Caco-2 (cell line): ENCODE measurements at places on chromosomes 16 and 17.
A peak's percentile ranks its signal among the peaks of the same experiment; 100 is the strongest.

GRCh38 chr17:16439303-16439791, 24.0 kb downstream of the TRPV2 start:
- DNase-seq: no peak

- no peak for DNase-seq
Observed at GRCh38 chr17:39607057-39607850, 466 bp downstream of the NEUROD2 start.

- DNase-seq: peak; percentile 19
Observed at GRCh38 chr16:65667011-65667578, 545.2 kb upstream of the CDH11 start.

- DNase-seq: no peak
Observed at GRCh38 chr16:58459344-58460218, 40.4 kb upstream of the NDRG4 start.

GRCh38 chr17:1469231-1469852, 13.3 kb upstream of the CRK start:
- DNase-seq: no peak

DNA sequence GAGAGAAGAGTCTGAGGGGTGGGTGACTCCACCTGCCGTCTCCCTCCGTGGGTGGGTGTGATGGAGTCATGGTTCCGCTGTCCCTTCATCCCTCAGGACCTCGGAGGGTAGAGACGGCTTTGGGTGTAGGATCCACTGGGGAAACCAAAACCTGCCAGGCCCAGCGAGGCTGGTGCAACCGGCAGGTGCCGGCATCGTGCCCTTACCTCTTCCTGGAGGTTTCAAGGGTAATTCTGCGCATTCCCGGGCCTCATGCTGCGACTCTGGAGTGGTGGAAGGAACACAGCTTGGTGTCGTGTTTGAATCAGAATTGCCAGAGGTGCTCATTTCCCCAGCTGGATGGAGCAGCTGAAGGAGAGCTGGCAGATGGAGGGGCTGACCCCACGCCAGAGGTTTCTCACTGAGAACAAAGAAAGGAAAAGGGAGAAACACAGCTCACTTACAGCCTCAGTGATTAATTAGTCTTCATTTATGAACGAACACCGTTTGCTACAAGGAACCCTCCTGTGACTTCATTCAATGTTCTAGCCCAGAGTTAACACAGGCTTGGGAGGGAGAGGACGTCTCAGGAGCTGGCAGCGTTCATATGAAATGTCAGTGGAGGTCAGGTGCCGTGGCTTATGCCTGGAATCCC, 16.3 kb upstream of the ATP2A3 start:
- no peak for DNase-seq

GRCh38 chr17:45189009-45189408, 27.3 kb downstream of the HEXIM2 start:
- DNase-seq: no peak

GRCh38 chr16:89915303-89916232, 3.1 kb upstream of the MC1R start:
- DNase-seq: no peak

GRCh38 chr17:22304667-22305303, 612.5 kb downstream of the KCNJ18 start:
- DNase-seq: no peak

GRCh38 chr16:13245713-13246377, 344.4 kb downstream of the SHISA9 start:
- DNase-seq: peak; percentile 38

DNA sequence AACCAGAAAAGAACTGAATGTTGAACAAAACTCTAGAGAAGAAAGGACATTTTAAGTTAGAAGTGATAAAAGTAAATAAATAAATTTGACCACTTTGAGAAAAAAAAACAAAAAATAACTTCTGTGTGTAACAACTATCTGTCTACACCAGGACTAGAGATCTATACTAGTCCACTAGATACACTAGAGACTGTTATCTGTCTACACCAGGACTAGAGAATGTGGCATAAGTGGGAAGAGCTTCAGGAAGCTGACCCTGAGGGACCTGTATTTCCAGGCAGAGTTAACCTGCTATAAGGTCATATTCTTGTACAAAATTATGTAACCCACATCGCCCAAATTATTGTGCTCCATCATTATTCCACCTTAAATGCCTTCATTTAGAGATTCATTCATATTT, 160.8 kb downstream of the SKAP1 start:
- DNase-seq: no peak

- DNase-seq: no peak
Observed at GRCh38 chr17:20989481-20989880, 53.3 kb downstream of the USP22 start.

GRCh38 chr17:35433075-35433894, 985 bp upstream of the SLFN12 start:
- peak; percentile 91 for DNase-seq

GRCh38 chr16:85825326-85825725, 25.8 kb downstream of the COX4I1 start:
- DNase-seq: peak; percentile 30

GRCh38 chr16:78642621-78643285, 543.3 kb downstream of the WWOX start:
- DNase-seq: no peak

DNA sequence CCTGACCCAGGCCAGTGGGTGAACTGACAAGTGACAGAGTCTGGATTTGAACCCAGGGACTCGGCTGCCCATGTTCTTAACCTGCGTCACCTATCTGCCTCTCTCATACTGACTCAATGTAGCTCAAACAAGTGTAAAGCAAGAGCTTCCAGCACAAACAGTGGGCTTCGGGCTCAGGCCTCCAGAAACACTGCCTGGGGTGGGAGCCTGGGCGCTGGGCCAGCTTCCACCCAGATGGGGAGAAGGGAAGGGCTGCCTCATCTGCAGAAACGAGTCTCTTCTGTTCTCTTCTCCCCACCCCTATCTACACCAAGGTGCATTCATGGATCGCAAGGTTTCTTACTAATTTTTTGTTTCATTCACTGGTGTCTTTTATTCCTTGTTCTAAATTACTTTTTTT, 1.3 kb downstream of the CDRT4 start:
- DNase-seq: no peak

DNA sequence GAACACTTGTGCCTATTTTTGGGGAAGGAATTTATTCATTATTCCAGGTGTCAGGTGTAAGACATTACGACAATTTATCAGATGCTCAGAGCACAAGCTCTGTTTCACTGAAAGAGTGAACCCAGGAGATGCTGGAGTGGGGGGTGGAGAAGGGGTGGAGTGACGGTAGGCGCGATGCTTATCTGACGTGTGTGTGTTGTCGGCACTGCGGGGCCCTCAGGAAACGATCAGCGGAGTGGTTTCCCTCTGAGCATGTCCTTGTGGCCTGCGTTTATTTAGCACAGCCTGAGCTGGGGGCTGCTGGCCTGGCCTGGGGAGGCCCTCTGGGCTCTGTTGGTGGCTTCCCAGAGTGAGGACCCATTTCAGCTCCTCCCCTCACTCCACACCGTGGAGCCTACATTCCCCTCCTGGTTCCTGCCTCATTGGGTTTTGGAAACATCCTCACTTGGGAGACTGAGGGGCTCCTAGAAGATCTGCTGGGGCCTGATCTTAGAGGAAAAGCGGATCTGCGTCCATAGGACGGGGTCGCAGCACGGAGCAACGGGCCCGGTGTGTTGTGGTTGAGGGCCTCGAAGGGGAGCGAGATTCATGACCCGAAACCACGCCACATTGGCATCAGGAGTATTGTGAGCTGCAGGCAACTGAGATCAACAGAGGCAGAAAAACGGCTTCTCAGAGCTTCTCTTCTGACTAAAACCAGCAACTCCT, 19.0 kb upstream of the GNG13 start:
- DNase-seq: no peak

- DNase-seq: no peak
Observed at GRCh38 chr17:42950044-42950783, 14.0 kb downstream of the AARSD1 start.

DNA sequence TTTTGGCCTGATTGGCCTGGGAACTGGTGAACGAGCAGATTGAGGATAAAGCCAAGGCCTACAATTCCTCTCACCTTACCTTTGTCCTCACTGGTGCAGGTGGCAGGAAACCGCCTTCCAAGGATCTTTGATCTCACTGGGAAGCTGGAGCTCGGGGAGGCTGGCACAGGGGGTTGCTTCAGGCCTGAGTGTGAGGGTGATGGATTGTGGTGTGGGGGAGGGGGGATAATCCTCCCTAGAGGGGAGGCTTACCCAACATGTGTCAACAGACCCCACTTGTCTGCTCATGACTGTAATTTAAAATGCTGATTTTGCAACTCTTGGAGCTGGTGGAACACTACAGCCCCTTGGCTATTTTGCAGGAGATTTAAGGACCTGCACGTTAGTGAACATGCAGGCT, 4.5 kb upstream of the RMI2 start:
- no peak for DNase-seq

- DNase-seq: no peak
Observed at GRCh38 chr17:20225162-20226115, 216.3 kb downstream of the SPECC1 start.

DNA sequence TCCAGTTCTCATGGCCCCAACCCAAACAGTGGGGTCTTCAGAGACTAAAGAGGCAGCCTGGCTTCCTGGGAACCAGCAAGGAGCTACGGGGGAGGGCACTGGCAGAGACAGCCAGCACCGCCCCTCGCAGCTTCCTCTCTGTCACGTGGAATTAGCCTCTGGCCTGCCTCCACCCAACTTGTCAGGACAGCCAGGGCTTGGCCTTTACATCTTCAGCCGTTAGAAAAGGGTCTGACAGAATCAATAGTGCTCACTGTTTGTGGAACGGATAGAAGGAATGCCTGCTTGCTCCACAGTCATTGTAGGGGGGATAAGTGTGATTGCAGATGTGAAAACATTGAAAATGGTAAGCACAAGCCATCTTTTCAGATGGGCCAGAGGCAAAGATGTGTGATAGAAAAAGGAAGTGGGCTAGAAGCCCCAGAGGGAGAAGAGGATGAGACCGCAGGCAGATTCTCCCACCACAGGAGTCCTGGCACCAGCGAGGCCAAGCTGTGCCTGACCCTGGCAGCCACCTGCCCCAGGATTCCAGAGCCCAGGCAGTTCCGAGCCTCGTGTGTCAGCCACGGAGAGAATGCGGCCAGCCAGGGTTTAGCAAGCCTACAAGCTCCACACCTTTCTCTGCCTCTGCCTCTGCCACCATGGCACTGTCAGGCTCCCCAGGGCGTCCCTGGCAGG, 18.6 kb downstream of the GRIN2C start:
- no peak for DNase-seq

DNA sequence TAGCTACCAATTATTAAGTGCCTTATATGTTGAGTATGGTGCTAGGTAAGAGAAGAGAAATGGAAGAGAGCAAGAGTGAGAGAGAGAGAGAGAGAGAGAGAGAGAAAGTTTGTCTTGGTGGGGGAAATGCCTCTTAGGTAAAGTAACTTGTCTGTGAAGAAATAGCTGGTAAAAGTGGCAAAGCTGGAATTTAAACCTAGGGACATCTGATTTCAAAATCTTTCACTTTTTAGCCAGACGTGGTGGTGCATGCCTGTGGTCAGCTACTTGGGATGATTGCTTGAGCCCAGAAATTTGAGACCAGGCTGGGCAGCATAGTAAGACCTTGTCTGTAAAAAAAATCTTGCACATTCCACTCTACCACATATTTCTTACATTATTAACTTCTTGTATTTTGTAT, 23.0 kb upstream of the CDR2 start:
- DNase-seq: no peak

DNA sequence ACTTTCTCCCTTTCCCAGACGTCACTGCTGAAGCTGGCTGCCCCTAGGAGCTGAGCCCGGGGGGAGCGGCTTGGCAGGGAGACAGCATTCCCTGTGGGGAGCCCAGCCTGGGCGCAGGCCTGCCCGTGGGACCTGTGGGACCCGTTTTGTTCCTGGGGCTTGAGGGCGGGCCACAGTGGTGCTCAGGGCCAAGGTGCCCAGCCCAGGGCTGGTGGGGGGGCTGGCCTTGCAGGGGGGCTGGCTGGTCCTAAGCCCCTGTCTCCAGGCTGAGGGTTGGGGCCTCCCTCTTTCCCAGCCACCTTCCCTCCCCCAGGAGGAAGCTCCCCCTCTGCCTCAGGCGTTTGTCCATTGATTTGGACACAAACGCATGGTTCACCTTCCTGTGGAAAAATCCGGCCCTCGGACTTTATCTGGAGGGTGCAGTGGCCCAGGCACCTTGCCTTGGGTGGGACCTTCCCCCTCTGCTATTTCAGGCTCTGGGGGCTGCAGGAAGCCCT, 4.4 kb downstream of the NHERF2 start:
- DNase-seq: no peak
